Cortex of kidney (tissue), 1 donor: ENCODE measurements at places on chromosomes 16 and 17.

DNA sequence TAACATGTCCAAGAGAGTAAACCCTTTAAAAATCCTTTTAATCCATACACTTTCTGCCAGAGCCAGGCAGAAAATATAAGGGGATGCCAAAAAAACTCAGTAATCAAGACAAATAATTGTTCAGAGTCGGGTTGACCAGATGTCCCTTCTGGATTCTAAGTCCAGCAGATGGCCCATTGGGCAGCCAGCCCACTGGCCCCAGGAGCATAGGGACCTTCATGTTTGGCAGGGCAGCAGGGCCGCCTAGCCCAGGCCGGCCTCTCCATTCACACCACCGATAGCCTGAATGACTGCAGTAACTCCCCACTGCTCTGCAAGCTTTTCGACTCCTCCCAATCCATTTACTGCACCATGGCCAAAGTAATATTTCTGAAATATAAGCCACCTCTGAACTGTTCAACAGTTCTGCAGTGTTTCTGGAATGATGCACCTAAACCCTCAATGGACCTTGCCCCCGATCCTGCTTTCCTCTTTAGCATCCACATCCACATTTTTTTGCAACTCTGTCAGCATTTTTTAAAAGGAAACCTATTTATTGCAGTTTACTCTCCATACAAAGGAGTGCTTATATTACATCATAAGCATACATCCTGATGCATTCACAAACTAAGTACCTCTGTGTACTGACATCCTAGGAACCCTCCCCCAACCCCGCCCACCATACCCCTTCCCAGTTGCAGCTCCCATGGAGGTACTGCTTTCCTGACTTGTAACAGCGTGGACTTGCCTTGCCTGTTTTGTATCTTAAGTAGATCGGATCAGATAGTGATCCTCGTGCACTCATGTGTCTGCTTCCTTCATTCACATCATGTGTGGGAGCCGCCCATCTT, 46.4 kb downstream of the LDHD start:
- DNase-seq: no peak

DNA sequence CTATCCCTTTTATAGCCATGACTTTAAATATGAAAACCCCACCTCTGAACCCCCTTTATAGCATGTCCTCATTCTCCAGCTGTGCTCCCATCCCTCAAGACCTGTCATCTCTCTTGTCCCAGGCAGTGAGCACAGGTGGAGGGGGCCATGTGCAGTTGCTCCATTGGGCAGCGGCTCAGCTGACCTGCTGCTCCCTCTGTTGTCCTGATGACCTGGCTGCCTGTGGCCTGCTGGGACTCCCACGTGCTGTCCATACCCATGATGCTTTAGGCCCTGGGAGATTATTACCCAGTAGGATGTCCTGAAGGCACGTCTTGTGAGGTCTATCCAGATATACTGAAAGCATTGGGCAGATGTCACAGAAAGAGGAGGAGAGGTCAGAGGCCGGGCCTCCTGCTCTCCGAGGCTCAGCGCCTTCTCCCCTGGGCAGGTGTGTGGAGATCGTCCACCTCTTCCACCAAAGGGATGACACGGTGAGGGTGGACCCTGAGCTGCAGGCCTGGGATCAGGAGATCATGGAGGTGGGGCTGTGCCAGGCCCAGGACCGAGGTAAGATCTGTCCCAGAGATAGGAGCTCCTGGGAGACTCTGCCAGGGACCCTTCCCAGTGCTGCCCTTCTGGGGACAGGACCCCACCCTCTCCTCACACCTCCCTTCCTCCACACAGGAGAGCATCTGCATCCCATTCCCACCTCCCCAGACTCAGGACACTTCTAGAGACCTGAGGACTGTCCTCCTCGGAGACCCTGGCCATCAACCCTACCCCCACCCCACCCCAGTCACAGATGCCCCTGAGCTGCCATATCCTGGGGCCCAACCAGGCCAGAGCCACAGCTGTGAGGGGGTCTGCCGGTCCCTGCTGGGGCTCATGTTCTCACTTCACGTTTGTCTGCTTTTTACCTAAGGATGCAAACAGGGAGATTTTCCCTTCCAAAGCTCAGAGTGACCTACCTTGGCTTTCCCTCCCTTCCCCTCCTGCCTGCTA, 58.0 kb downstream of the GOSR1 start:
- no peak for DNase-seq

- DNase-seq: no peak
Measured at GRCh38 chr17:46726206-46726605, 92.3 kb downstream of the WNT3 start.

GRCh38 chr16:10812312-10813098, 6.1 kb downstream of the TVP23A start:
- DNase-seq: no peak

GRCh38 chr16:84115919-84116719, 623 bp downstream of the MBTPS1 start:
- DNase-seq: no peak

GRCh38 chr17:77640916-77641605, 317.4 kb upstream of the TNRC6C start:
- no peak for DNase-seq

DNA sequence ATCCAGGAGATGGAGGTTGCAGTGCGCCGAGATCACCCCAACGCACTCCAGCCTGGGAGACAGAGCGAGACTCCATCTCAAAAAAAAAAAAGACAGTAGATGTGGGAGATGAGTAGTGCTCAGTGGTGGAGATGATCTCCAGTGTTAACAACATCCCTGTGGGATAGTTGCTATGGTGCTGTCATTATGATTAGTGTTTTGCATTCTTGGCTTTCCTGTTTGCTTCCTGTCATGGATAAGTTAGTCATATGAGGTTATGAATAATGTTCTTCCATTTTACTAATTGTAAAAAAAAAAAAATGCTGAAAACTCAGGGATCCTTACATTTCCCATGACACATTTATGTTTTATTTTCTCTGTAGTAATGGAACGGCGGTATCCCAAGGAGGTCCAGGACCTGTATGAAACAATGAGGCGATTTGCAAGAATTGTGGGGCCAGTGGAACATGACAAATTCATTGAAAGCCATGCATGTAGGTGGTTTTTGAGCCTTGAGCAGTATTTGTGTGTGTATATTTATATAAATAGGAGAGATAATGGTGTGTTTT, 24.5 kb upstream of the DUSP14 start:
- DNase-seq: no peak

GRCh38 chr16:70495425-70496182, 27.8 kb downstream of the COG4 start:
- no peak for DNase-seq

DNA sequence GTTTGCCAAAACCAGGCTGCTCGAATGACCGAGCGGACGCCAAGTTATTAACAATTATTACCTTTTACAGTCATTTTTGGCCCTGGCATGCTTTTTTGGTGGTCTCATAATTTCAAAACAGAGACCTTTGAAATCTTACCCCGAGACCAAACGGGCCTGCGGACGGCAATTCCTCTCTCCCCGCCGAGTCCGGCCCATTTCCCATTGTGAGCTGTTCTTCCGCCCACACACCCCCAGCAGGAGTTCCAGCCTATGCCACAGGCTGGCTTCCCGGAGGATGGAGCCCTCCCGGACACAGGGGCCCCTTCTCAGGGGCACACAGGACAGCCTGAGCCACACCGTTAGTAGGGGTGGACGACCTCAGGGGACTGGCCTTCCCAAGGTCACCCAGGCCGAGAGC, 130.7 kb downstream of the C16orf95 start:
- DNase-seq: no peak

DNA sequence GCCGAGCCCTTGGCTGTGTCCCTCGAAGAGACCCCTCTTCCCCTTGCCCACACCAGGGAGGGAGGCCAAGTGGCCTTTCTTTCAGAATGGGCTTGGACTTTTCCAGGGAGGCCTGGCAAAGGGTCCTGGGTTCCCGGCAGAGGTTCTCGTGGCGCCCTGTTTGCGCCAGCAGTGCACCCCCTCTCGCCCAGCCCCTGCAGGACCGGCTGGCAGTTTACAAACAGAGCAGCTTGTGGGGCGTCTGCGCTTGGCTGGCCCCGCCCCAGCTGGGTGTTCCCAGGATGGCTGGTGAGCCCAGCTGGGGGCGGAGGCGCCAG, 137.8 kb upstream of the CIBAR2 start:
- no peak for DNase-seq
